ENCODE measurements at places on chromosomes 16 and 17.

GRCh38 chr17:40827746-40828453 lies 5.5 kb upstream of the KRT10 start:
- DNase-seq = no peak

DNA sequence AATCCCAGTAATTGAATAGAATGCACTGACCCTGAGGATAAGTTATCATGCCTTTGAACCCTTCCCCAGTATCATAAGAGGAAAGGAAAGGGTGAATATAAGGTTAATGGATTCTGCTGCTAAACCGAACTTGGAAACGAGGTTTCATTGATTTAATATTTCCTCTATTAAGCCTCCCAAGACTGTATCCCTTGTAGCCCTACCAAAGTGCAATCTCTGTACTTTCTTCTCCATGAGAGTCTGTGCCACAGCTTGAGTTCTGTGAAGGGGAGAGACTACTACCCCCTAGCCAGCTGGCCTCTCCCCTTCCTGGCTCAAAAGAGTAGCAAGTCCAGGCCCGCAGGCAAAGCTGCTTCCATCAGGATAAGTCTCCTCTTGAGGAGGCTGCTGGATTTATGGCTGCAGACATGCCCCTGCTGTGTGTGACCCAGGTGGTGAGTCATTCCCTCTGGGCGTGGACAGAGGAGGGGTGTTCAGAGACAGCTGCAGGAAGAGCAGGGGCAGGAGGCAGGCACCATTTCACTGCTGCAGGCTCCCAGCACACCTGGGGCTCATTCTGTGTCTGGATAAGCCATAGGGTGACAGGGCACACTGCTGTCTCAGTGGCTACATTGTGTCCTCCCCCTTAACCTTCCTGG lies 58.4 kb downstream of the TOM1L2 start:
- no peak for DNase-seq

- peak; percentile 15 for DNase-seq
Observed at GRCh38 chr16:17334096-17334495, 136.7 kb downstream of the XYLT1 start.

- DNase-seq = no peak
Observed at GRCh38 chr16:49776734-49777133, 79.2 kb downstream of the ZNF423 start.

- peak; percentile 13 for DNase-seq
Observed at GRCh38 chr16:58425756-58426494, 33.7 kb downstream of the GINS3 start.

DNA sequence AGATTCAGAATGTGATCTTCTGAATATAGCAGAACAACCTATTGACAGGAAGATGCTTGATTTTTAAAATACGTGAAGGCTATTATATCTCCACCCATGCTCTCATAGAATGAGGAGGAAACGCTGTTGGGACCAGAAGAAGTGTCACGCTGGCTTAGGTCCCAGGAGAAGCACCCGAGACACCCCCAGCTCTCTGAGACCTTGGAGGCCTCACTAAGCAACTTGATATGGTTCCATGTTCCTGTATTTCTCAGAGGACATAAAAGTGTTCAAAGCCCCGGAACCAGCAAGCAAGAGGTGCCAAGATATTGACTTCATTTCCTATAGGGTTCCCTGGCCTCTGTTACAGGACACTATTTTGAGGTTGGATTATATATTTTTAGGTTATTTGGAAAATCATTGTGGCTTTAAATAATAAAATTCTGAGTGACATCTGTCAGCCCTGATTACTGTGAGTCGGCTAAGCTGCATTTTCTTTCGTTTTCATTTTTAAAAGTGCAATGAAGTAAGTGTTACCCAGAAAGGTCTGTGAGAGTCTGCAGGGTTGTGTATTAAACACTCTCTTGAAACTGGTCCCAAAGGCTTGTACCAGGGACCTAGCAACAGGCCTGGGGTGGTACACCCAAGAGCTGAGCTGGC lies 400.0 kb downstream of the SOX9 start:
- DNase-seq = no peak

DNA sequence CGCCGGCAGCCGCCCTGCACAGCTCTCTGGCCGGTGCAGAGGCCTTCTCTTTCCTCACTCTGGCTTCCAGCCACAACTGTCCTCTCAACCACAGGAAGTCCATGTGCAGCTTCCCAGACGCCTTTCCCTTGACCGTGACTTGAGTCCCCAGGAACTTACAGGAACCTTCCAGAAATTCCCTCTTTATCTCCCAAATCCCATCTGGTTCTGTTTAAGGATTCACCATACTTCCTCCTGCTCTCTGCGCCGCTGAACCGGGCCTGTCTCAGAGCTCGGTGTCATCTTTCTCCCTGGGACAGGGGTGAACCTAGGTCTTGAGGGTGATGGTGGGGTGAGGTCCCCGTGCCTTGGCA lies 65.2 kb upstream of the ZNF469 start:
- no peak for DNase-seq

DNA sequence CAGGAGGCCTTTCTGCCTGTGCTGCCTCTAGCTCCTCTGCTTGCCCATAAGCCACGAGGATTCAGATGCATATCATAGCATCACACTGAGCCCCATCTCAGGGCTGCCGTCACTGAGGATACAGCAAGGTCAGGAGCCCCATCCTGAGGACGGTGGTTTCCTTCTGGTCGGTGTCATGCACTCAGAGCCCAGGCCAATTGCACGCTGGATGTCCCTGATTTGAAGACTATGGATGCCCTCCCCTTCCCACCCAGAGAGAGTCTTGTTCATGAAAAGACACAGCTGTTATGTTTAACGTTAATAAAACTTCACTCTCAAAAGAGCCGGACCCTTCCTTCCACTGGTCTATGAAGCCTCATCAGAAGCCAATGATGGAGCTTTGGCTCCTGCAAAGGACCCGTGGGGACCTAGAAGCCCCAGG lies 19.9 kb downstream of the COTL1 start:
- DNase-seq = peak; percentile 54

DNA sequence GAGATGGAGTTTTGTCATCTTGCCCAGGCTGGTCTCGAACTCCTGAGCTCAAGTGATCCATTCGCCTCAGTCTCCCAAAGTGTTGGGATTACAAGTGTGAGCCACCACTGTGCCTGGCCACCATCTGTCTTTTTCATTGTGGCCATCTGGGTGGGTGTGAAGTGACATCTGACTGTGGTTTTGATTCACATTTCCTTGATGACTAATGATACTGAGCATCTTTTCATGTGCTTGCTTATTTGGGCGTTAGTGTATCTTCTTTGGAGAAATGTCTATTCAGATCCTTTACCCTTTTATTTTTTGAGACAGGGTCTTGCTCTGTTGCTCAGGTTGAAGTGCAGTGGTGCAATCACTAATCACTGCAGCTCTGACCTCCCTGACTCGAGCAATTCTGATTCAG lies 53.9 kb upstream of the ERN1 start:
- DNase-seq = no peak

DNA sequence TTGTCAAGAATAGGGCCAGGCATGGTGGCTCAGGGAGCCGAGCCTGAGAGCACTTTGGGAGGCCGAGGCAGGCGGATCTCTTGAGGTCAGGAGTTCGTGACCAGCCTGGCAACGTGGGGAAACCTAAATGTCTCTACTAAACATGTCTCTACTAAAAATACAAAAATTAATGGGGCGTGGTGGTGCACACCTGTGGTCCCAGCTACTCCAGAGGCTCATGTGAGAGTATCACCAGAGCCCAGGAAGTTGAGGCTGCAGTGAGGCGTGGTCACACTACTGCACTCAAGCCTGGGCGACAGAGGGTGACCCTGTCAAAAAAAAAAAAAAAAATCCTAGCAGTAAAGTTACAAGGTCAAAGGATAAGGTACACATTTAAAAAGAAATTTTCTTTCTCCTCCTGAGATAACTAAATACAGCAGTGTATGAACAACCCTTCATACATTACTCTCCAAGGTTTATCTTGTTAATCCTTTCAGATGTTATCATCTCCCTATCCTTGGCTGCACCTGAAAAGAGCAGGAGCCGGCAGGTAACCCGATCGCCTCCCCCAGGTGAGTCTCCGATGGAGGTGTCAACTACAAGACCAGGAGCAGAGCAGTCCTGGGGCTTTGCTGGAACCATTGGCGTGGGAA lies 122.3 kb downstream of the GOSR1 start:
- DNase-seq = no peak

DNA sequence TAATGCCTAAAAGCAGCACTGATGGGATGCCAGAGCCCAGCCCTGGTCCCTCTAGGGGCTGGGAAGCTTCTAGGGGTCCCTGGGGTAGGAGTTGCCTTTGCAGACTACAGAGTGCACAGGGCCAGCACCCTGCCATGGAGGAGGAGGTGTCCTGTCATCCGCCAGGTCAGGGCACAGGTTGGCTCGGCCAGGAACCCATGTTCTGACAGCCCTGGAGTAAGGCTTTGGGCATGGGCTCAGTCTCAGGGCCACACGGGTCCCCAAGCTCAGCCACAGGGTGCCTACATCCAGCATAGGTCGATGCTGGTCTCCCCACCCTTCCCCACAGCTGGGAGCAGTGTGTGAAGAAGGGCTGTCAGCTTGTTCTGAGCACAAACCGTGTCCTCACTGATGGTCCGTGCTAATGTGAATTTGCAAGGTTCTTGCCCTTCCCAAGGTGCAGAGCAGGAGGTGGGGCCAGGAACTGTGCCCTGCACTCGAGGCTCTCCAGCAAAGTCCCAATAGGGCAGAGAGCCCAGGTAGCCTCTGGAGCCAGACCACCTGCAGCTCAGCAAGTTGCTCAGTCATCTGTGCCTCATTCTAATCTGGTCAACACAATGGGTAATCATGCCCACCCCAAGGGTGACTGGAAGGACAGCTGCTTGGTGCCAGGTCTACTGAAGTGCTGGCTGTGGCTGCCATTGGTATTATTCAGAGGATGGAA lies 72.8 kb downstream of the AMFR start:
- no peak for DNase-seq

GRCh38 chr17:7838090-7839075 lies 4.4 kb downstream of the KDM6B start:
- DNase-seq = peak; percentile 58

DNA sequence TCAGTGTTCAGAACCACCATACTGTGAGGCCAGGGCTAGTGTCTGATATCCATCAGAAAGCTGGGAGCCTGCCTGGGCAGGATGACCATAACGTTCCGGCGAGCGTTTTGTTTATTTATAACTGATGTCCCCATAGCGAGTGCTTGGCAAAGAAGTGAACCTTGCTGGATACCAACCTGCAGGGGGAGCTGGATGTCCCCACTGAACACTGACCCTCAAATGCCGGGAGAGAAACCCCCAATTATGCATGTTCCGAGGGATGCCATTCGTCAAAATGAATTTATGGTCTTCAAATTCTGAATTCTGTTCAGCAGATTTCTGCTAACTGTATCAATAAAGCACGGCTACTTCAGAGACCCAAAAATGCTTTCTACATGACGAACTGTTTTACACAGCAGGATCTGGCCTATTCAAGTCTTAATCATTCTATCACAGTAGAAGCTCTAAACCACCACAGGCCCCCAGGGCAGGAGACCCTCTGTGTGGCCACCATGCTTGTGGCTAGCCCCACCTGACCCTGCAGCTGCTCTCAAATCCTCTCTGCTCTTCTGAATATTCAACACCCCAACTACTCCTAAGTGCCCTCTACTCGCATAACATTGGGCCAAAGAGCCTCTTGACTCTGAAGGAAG lies 15.2 kb downstream of the MED24 start:
- DNase-seq = no peak

DNA sequence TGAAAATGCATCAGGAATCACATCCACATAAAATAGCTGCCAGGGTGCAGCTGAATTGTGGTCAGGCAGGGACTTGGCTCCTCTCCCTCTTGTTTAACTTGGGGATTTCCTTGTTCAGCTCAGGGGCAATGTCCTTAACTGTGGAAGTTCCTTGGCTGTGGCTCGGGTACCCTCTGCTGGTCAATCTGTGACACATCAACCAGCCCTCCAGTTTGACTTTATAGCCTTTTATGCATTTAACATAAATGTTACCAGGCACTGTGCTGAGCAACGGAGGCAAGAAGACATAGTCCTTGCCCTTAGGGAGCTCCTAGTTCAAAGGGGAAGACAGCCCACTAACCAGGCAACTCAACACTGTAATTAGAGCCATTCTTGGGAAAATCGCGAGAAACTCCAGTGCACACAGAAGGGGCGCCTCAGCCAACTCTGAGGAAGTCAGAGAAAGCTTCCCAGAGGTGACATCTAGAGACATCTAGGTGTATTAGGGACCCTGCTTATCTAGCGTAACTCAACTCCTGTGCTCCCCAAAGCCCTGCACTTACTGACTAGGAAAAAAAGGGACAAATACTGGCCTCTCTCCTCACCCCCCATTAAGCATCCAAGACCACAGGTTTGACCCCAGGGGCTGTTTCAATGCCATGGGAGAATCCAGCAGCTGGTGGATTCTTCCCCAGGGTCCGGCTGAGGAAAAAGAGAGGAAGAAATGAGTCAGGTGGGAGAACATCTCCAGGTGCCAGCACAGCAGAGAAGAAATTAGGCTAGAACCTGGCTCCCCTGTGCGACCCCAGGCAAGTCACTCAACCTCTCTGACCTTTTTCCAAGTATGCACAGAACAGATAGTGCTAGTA lies 17.3 kb upstream of the EEF2K start:
- peak; percentile 81 for DNase-seq

- no peak for DNase-seq
Observed at GRCh38 chr16:71576971-71577370, at the start of gene TAT. TSS of gene TAT (minus strand) at chr16:71577092. CDS start at chr16:71576415, 677 bp downstream.

- DNase-seq = no peak
Observed at GRCh38 chr17:52047086-52047485, 111.4 kb downstream of the CA10 start.

GRCh38 chr17:38994026-38994425 lies 26.8 kb upstream of the FBXO47 start:
- DNase-seq = no peak

GRCh38 chr17:76022285-76022684 lies 4.8 kb downstream of the EVPL start:
- DNase-seq = no peak

GRCh38 chr16:54817940-54818574 lies 112.6 kb upstream of the IRX5 start:
- no peak for DNase-seq

- DNase-seq = peak; percentile 27
Observed at GRCh38 chr17:77266891-77267341, 126.1 kb downstream of the SEC14L1 start.

GRCh38 chr17:62700964-62701705 lies 73.7 kb downstream of the MRC2 start:
- DNase-seq = no peak

DNA sequence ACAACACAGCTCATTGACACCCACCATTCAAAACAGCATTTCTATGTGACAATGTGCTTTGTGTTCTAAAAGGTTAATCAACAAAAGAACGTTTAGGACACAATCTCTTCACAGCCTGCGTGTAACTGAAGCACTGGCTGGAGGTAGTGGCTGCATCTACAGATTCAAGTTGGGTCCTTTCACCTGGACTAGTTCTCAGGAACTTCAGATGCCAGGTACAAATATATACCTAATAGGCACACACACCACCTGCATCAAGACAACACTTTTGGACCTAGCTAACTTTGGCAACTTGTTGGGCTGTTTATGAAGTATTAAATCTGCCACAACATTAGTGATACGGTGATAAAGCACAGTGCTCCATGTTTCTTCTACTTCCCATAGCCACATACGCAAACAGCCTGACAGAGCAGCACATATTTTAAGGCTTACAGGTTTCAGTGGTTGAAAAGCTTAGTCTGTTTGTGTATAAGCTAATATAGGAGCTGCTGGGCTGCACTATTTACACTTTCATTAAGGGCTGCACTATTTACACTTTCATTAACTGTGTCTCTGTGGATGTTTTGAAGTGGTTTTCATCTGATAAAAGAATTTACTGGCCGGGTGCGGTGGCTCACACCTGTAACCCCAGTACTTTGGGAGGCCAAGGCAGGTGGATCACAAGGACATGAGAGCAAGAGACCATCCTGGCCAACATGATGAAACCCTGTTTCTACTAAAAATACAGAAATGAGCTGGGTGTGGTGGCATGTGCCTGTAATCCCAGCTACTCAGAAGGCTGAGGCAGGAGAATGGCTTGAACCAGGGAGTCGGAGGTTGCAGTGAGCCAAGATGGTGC lies 132.6 kb downstream of the PARN start:
- DNase-seq = no peak
